ENCODE measurements at places on chromosomes 2 and 18. TPM values are rescaled to one million over a fixed set of nuclear protein-coding genes. Genes with fewer than 3 reads are reported as not detected.

The DIPK1C gene
- not detected for polyA plus RNA-seq

The GAD1 gene
- polyA plus RNA-seq: not detected

The CHRNG gene
- not detected for polyA plus RNA-seq

The KCNK3 gene
- not detected for polyA plus RNA-seq

The DPP10 gene
- not detected for polyA plus RNA-seq

The POMC gene
- polyA plus RNA-seq: 12.8 TPM

The SERPINB11 gene
- polyA plus RNA-seq: not detected

The MFSD2B gene
- polyA plus RNA-seq: not detected

The C2orf81 gene
- 1.6 TPM for polyA plus RNA-seq

The PLEK gene
- 494 TPM for polyA plus RNA-seq

The STPG4 gene
- polyA plus RNA-seq: not detected

The PTMA gene
- 2,361 TPM for polyA plus RNA-seq

The CXCR1 gene
- 30.5 TPM for polyA plus RNA-seq

The DLGAP1 gene
- polyA plus RNA-seq: not detected

The CAMKMT gene
- polyA plus RNA-seq: 12.4 TPM

The LAMA1 gene
- polyA plus RNA-seq: not detected

The GKN1 gene
- not detected for polyA plus RNA-seq

The C2orf15 gene
- polyA plus RNA-seq: 2.4 TPM

The UGT1A5 gene
- polyA plus RNA-seq: not detected

All from immature natural killer cell (primary cell).